Myocyte (in vitro differentiated cells): ENCODE measurements at places on chromosomes 1 and 21. TPM values are rescaled to one million over a fixed set of nuclear protein-coding genes. Genes with fewer than 3 reads are reported as not detected.
A peak's percentile ranks its signal among the peaks of the same experiment; 100 is the strongest.

DNA sequence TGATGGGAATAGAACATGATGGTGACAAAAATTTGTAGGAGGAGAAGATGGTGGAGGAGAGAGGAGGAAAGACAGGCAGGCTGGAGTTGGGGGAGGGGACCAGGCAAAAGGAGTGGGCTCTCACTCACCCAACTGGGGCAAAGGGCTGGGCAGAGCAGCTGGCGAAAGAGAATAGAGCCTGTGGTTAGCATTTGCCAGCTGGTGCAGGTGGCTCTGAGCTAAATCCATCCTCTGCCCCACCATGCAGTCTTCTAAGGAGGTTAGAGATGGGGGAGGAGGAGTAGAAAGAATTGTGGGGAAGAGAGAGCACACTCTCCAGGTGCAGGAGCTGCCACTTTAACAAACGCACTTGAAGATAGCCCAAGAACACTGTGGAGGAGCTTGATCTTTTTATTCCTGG, 27.6 kb upstream of the SLAMF1 start:
- peak; percentile 88 for DNase-seq

Gene RXFP4
- not detected in 2 replicates for total RNA-seq

- no peak for DNase-seq
These were observed 49.7 kb downstream of the TRABD2B start for GRCh38 chr1:47947531-47947930.

DNA sequence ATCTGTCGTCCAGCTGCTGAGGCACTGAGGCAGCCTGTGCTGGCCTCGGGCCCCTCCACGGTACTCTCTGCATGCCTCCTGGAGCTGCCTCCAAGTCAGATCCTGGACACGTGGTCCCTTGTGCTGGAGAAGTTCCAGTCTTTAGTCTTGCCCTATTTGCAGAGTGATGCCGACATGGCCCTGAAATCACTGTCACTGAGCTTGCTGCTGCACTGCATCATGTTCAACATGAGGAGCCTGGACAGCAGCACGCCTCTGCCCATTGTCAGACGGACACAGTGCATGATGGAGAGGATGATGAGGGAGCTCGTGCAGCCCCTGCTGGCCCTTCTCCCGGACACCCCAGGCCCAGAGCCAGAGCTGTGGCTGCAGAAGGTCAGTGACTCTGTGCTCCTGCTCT, 10.0 kb downstream of the URB2 start:
- DNase-seq: no peak

DNA sequence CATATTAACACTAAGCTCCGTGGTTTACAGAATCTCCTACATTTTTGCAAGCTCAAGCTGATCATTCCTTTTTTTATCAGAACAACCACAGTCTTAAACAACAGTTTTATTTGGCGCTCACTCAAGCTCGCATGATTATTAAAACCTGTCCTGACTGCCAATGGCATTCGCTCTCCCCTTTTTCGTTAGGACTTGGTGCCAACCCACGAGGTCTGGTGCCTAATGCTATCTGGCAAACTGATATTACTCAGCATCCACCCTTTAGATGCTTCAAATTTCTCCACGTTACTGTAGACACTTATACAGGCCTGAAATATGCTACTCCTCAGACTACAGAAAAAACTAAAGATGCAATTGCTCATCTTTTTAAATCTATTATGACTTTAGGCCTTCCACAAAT, 23.0 kb upstream of the ITLN1 start:
- no peak for DNase-seq
